Fibroblast of skin of left quadriceps (primary cell): ENCODE measurements at places on chromosomes 5 and 9.

DNA sequence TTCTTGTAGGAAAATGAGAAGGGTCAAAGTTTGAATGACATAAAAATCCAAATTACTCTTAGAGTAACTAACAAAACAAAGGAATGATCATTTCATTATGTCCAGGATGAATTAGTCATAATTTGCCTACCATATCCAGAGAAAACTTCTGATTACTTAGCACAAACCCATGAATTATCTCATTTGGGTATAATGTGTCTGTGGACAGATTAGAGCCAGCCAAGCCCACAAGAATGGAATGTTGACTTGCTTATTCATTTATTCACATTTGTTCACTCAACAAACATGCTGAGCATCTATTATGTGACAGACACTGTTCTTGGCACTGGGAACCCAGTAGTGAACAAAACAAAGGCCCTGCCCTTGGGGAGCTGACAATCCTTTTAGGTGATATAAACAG is 87.4 kb downstream of the APBA1 start:
- no peak for DNase-seq

DNA sequence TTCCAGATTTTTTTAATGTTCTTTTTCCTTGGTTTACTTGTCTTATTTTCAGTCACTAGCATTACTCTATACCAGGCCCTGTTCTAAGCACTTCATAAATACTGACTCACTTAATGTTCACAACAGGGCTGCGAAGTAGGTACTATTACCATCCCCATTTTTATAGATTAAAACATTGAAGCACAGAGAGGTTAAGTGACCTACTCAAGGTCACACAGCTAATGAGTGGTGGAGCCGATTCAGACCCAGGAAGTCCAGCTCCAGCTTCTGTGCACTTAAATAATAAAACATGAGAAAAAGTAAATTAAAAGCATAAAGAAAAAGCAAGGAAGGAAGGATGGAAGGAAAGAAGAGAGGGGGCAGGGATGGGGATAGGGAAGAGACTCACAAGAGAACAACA is 45.3 kb upstream of the DNAH5 start:
- no peak for DNase-seq

GRCh38 chr5:172638209-172638768 is 2.8 kb upstream of the NEURL1B start:
- no peak for DNase-seq

DNA sequence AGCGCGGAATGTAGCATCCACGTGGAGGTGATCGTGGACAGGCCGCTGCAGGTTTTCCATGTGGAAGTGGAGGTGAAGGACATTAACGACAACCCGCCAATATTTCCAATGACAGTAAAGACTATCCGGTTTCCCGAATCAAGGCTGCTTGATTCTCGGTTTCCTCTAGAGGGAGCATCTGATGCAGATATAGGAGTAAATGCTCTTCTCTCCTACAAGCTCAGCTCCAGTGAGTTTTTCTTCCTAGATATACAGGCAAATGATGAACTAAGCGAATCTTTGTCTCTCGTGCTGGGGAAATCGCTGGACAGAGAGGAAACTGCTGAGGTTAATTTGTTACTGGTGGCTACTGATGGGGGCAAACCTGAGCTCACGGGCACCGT is 598 bp downstream of the PCDHA2 start:
- DNase-seq, result no peak

GRCh38 chr5:11928909-11929308 is 24.7 kb upstream of the CTNND2 start:
- DNase-seq, result no peak
